ENCODE measurements at places on chromosomes 5 and 9.

DNA sequence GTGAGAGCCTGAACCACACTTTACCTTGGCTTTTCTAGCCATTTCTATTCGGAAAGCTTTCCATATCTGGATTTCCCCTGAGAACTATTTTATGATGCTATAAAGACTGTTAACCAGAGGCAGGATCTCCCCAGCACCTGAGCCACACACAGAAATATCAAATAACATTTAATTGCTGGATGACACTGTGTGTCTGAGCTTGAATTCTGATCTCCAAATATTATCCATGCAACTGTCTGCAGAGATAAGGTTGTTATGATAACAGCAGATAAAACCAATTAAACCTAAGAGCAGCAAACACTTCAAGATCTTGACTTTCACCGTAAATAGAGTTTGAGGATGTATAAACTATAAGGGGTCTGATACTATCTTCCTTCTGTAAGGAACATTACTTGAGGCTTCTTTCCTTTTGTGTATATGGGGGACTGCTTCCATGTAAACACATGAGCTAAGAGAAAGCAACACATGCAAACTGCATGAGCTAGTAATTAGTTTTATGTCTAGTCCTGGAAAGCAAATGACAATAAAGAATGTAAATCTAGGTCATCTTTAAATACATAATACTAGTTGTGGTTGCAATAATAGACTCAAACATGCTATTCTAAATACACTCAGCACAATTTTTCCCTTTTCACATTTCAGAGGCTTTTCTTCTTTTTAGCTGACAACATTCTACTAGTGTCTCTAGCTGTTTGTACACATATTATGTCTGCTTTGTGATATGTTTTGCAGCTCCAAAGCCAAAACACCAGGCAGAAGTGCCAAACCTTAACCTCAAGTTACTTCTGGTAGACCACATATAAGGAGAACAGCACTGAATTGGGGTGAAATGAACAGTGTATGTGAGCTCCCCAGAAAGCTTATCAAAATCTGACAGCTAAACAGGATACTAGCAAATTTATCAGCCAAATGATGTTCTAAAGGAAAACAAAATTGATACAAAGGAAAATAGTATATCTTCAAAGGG, 136.5 kb downstream of the EFNA5 start:
- no peak for DNase-seq

DNA sequence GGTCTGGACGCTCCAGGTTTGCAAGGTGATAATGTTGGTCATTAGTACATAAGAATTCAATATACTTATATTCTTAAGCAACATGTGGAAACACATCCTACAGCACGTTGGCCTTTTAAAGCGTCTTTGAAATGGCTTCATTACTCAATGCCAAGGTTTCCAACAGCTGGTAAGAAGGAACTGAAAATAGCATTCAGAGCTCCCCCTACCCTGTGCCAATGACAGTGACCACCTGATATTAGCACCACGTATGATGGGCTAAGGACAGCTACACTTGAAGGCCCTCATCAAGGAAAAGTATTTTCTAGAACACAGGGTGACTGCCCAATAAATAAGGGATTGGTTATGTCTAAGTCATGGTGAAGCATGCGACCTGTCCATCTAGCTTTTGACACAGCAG, 9.9 kb downstream of the ZNF622 start:
- DNase-seq, result no peak

DNA sequence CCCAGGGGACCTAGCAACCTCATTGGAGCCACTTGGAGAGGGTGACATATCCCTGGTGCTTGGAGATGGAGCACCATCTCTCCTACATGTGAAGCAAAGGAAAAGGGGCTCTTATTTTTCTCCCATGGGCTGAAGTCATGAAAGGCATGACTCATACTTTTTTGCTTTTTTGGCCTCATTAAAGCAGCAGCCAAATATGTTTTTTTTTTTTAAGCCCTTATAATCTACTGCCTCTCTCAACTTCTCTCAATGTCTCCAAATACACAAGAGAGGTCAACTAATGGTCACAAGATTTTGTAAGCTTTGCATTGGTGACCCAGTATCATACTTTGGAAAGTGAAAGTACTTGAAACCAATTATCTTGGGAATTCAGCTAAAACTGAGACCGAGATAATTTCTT, 1.6 kb upstream of the CFAP90 start:
- no peak for DNase-seq

GRCh38 chr5:125487231-125487630, 740.8 kb upstream of the ZNF608 start:
- no peak for DNase-seq

DNA sequence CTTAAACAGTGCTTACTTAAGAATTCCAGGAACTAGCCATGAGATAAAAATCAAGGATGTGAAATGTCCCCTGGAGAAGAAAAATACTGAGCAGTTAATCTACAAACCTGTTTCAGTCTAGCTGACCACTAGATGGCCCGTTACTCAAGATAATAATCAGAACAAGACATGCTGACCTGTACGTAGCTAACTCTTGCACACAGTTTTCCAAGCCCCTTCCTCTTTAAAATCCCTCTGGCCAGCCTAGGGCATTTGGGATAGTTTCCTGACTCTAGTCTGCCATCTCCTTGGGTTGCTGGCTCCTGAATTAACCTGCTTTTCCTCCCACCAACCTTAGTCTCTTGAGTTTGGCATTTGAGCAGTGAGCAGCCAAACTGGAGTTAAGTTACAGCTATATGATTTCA, 59.2 kb upstream of the TRAF1 start:
- DNase-seq, result no peak

- DNase-seq, result no peak
These were observed 377.0 kb downstream of the GLIS3 start for GRCh38 chr9:3922846-3923245.

- DNase-seq, result no peak
These were observed 94.1 kb upstream of the RANBP6 start for GRCh38 chr9:6109571-6109970.

- DNase-seq, result no peak
These were observed 61.7 kb downstream of the PDE8B start for GRCh38 chr5:77272206-77272605.

- DNase-seq, result no peak
These were observed 99.2 kb downstream of the SPOCK1 start for GRCh38 chr5:137399911-137400310.

Measured in stimulated activated CD4-positive, alpha-beta T cell treated with anti-CD3 and anti-CD28 coated beads, Interleukin-12 subunit alpha, Interleukin-12 subunit beta, amount 100 ng/mL, for 4 hours (primary cell).